ENCODE measurements at places on chromosomes 2 and 18.

GRCh38 chr2:212505586-212505985, 33.0 kb downstream of the ERBB4 start:
- no peak for DNase-seq

DNA sequence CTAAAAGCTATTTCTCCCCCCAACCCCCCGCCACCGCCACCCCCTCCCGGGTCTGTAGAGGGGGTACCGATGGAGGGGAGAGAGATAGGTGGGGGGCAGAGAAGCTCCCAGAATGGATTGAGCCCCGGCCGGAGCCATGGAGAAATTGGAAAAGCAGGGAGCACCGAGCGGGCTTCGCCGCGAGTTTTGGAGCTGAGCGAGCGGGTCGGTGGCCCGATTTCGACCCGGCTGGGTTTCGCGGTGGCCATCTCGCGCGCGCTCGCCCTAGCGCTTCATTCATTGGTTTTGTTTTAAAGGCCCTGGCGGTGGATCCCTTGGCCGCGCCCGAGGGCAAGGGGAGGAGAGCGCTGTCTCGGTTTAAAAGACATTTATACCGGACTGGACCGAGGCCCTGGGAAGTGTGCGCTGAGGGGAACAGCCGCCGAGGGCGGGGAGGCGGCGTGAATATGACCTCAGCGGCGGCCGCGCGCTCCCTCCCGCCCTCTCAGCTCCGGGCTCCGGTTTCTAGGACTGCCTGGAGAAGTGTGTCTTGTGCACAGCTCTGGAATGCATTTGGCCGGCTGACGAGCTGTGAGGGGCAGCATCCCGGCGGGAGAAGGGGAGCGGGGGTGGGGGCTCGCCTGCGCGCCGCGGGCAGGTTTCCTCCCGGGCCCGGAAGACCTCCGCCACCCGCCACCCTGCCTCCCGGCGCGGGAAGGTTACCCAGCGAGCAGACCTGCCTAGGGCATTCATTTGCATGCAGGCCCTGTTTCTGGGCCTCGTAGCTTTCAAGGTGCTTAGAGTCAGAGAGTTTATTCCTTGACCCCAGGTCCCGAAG, 1.7 kb upstream of the SMAD7 start:
- peak; percentile 49 for DNase-seq

DNA sequence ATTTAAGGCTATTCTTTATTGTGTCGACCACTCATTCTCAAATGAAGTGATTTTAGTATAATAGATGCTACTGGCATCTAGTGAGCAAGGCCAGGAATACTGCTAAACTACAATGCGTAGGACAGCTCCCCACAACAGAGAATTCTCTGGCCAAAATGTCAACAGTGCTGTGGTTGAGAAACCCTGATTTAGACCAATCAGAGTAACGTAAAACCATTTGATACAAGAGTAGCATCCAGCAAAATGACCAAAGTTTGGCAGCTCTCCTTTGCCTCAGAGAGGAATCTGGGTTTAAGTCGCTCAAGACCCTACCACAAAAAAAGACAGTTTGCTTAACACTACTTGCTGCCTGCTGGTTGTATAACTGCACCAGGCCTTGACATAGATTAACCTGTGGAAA, 37.0 kb upstream of the TTN start:
- no peak for DNase-seq

GRCh38 chr2:190637903-190638618, 10.8 kb upstream of the NAB1 start:
- DNase-seq, result no peak

DNA sequence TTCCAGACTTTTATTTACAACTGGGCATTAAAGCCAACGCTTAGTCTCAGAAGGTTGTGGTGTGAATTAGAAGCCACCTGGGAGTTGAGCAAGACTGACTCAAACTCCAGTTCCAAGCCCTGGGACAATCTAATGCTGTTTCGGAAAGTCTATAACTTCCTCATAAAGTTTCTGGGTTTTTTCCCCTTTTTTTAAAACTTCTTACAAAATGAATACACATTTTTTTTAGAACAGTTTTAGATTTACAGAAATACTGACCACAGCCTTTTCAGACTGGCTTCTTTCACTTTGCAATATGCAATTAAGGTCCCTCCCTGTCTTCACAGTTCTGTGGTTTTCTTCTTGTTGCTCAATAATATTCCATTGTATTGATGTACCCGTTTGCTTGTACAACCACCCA, 115.9 kb upstream of the TWIST2 start:
- no peak for DNase-seq

DNA sequence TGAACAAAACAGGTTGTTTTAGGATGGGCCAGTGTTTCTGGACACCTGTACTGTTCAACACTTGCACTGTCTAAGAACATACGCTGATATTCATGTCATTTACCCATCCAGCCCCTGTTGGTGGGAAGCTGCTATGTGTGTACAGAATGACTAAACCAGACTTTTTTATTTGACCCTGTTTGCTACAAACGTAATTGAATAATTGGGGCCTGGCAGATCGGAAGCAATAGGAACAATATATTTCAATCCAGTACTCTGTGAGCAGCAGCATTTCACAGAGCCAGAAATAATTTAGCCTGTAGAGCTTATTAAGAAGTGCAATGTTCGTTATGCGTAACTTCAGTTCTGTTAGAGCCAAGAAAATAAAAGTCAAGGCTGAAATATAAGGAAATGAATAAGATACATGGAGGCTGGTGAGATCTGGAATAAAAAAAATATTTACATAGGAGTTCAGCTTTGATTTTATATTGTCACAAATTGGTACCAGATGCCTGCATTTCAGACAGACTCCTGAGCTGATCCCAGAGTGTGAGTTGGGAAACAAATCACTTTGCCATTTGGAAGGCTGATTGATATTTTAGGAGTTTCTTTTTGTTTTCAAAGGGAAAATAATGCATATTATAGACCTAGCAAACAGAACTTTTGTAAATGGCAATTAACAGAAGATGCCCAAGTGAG, 19.7 kb downstream of the CABLES1 start:
- DNase-seq, result no peak

GRCh38 chr2:54321047-54321446, 65.0 kb upstream of the TSPYL6 start:
- DNase-seq, result no peak

GRCh38 chr2:105179469-105180372, 61.8 kb upstream of the GPR45 start:
- DNase-seq, result peak; percentile 8

DNA sequence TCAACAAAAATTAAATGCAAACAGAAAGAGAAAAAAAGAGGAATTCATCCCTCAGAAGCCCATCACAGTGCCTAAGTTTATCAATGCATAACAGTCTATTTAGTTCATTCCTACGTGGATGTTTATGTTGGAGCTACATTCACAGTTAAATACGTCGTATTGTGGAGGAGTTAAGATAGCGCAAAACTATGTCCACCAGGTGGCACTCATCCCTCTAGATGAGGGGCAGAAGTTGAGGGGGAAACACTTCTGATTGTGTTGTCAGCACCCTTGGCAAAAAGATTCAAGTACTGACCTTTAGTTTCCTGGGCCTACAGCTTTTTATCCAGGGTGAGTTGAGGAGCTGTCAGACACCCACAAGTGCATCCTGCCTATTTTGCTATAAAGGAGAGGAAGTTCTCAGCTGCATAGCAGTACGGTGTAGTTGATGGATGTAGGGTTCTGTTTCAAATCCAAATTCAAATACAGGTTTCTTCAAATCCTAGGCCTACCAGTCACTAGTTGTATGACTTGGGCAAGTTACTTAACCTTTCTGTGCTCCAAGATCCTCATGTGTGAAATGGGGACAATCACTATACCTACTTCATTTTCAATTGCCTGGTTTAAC, 26.8 kb upstream of the MYO1B start:
- peak; percentile 87 for DNase-seq

- DNase-seq, result no peak
These were observed 267.7 kb upstream of the SIX2 start for GRCh38 chr2:45276914-45277313.

GRCh38 chr2:202669841-202670240, 35.1 kb downstream of the FAM117B start:
- DNase-seq, result no peak

DNA sequence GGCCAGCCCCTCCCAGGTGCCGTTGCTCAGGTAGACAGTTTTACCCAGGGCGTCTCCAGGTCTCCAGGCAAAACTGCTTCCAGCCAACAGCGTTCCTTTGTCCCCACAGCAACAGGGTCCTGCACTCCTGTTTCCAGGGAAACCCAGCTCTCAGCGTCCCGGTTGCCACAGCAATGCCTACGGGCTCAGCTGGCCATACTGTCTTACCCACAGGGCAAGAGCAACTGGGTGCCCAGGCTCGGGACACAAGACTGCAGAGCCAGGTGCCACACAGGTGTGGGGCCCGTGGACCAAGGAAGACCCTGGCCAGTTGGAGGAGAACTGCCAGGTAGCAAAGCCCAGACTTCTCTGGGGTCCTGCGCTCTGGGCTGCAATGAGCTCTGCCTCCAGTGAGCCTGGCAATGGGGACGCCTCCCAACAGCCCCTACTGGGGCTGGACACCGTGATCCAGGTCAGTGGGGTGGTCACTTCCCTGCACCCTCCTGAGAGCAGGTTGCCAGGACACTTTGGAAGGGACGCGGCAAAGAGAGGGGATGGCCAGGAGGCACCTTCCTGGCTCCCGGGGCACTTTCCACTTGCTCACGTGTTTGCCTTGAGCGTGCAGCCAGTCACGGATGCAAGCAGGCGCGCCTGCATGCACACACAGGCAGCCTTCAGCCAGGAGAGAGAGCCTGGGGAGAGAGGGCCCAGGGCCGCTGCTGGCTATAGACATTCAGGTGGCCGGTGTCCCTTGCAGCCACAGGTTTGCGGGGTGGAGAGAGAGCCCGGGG, at the start of gene CROCC2:
CROCC2 (plus strand) TSS at position 196 of the 770 bp plus-strand sequence; CDS start at position 374, 178 bp downstream.
- DNase-seq, result no peak

GRCh38 chr2:200471928-200472645, 37.8 kb downstream of the KCTD18 start:
- no peak for DNase-seq

DNA sequence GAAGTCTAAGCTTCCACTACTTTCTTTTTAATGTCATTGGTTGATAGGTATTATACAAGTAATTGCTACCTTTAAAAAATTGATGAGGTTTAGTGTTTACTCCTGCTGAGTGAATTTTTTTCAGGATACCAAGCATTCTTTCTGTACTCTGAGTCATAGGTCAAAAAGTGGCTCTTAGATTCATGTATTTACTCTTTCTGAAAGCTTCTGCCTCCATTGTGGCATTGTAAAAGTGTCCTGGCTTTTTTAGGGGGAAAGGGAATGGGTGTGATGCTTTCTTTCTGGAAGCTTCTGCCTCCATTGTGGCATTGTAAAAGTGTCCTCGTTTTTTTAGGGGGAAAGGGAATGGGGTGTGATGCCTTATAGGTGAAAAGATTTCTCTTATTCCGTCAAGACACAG, 286.5 kb downstream of the LPIN1 start:
- no peak for DNase-seq

GRCh38 chr2:120852200-120852815, 116.6 kb downstream of the GLI2 start:
- no peak for DNase-seq

GRCh38 chr2:71662665-71663394, 209.5 kb downstream of the DYSF start:
- no peak for DNase-seq

DNA sequence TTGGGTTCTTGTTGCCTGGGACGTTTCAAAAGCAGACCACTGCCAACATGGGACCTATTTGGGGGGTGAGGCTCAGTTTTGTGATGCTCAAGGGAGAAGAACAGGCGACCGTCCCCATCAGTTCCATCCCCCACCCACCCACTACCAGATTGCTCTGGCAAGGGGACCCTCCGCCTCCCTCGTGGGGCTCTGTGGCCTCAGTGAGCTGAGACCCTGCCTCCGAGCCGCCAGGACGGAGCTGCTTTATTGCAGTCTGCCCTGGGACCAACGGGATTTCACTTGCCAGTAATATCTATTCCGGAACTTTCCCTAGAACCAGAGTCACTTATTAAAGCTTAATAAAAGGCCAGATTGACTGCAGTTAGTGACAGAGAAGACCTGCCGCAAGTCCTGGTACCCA, 146.3 kb downstream of the KLHL29 start:
- DNase-seq, result no peak

GRCh38 chr2:12717191-12718014, 667 bp downstream of the TRIB2 start:
- DNase-seq, result peak; percentile 56

- DNase-seq, result peak; percentile 42
These were observed 5.4 kb upstream of the CRYGC start for GRCh38 chr2:208134928-208135586.

- DNase-seq, result no peak
These were observed 285.9 kb downstream of the DPP10 start for GRCh38 chr2:114728372-114728771.

DNA sequence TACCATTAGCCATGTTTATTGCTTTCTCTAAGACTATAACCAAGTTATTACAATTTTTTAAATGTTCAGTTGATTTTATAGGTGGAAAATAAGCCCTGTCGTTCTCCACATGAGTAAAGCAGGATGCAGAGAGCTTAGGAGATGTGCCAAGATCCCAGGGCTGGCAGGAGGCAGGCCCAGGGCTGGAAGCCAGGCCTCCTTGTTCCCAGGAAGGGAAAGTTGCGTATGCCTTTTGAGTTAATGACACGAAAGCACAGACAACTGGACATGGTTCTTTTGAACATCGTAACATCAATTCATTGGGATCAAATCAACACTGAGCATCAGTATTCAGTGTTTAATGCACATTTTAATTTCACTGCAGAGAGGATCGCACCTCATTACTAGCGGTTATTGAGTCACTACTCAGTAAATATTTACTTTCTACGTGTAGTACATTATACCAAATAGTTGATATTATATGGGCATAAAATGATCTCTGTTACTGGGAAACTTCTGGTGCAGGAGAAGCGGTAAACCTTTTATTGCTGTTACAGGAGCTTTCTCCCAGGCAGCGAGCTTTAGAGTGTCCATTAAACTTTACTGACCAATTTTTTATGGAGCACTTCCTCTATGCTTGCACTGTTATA, 60.0 kb downstream of the RNF144A start:
- no peak for DNase-seq

DNA sequence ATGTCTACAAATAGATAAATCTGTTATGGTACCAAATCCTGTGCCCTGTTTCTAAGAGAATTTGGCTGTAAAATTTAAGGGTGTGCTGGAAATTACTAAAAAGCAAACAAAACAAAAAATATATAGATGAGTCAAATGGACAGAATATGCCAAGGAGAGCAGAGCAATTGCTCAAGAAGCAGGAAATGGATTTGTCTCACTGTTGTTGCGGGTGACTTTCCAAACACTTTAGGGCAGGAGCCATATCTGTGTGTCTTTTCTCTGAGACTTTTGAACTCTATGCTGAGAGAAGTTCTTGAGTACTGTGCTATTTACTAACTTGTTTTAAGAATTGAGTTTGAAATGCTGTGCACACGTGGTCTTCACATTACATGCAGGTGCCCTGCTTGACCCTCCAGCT, 221.7 kb downstream of the PHLPP1 start:
- peak; percentile 43 for DNase-seq

DNA sequence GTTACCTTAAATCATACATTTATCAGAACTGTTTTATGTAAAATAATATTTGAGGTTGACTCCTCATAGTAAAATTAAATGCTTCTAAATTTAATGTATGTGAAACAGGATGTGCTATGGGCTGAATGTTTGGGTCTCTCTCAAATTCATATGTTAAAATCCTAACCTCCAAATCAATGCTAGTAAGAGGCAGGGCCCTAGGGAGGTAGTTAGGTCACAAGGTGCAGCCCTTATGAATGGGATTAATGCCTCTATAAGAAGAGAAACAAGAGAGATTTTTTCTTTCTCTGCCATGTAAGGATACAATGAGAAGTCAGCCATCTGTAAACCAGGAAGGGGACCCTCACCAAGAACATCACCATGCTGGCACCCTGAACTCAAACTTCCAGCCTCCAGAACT, 67.2 kb upstream of the ETAA1 start:
- DNase-seq, result no peak

GRCh38 chr2:107146181-107146580, 260.2 kb upstream of the ST6GAL2 start:
- no peak for DNase-seq
